Kasumi-1 (cell line): ENCODE measurements at places on chromosomes 2 and 18.

DNA sequence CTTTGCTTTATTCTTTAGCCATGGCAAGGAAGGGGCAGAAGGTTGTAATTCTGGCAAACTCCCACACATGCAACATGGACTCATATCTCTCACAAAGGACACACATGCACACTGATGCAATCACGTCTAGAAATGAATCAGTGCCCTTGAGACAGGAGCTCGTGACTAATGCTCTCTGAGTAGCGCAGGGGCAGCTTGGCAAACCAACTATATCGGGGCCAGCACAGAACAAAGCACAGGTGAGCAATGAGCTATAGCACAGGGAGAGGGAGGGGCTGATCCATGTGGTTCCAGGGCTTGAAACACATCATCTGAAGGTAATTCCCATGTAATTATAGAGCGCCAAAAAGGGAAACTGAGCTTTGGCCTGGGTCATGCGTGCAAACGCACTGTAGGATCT, 165.2 kb upstream of the KLF7 start:
- DNase-seq = no peak

DNA sequence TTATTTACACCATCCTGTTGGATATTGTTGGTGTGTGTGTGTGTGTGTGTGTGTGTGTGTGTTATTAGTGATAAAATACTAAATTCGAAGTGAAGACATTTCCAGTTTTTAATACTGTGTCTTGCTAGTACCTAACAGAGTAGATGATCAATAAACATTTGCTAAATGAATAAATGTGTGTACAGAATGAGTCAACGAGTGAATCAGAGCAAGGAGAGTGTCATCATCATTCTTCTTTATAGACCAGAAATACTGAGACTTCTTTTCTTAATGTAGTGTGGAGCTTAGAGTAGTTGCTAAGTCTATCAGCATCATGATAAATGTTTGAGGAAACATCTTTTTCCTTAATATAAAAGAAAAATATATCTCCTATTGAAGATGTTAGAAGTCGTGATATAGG, 169.7 kb upstream of the SATB2 start:
- no peak for DNase-seq

DNA sequence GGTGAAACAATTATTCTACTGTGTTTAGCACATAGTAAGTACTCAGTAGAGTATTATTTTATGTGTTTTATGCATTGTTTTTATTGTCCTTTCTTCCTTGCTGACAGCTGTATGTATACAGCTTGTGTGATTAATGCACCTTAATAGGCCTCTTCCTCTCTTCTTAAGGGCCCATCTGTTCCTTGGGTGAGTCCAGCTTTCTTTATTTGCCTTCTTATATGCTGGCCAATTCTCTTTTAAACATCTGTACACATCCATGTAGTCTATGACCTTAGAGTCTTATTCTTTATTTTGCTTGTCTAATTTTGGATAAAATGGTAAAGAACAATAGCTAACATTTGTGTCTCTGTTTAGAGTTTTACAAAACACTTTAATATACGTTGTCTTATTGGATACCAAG, 333.7 kb upstream of the MEIS1 start:
- DNase-seq = no peak

DNA sequence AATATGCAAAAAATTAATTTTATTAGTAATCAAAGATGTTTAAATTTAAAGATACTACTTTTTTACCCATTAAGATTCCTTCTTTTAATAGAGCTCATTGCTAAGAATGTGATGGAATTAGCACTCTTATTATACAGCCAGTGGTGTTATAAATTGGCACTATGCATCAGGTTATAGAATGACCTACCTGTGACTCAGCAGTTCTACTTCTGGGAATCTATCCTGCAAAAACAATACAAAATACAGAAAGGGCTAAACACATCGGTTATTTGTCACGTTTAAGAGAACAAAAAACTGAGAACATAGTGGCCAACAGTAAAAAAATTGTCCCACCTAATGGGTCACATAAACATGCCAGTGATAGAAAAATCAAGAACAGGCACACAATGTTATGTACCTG, 9.4 kb upstream of the ADD2 start:
- DNase-seq = no peak

DNA sequence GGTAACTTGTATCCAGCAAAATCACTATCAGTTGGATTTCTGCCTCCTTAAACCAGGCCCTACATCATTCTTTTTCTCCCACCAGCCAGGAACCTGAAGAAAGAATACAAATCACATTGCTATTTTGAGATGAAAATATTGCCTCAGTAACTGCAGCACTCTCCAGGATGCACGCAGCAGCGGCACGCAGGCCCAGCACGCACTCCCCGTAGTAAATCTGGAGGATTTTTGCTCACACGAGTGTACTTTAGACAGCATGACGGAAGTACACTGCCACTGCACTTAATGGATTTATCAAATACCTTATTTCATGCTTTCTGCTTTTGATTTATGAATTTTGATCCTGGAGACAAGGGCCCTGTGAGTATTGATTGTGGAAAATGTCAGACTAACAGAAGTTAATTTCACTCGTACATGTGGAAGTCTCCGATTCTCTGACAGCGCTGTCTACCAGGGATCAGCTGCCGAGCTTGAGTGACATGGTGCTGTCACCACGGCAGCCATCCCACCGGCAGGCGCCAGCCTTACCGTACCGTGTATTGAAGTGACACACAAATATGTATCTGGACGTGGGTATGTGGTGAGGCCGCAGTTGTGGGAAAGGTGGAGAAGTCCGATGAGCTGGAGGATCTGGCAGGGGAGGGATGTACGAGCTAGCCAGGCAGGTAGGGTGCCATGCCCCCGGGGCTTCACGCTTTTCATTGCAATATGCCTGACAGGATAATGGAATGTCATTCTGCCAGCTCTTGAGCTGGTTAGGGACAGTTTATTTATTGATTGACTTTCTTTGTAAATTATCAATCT, 863.7 kb downstream of the GALR1 start:
- DNase-seq = no peak

- no peak for DNase-seq
These were observed 169.1 kb downstream of the LAMA1 start for GRCh38 chr18:6948281-6949055.

GRCh38 chr2:219218732-219219701, at the start of gene ABCB6:
TSS of gene ABCB6 (minus strand) at chr2:219218958. CDS start at chr2:219218673, 285 bp downstream.
- no peak for DNase-seq

GRCh38 chr2:156331572-156332283, 793 bp downstream of the NR4A2 start:
- DNase-seq = peak; percentile 97
